ENCODE measurements at places on chromosomes 5 and 9. TPM values are rescaled to one million over a fixed set of nuclear protein-coding genes. Genes with fewer than 3 reads are reported as not detected.

- no peak for DNase-seq
These were observed 779 bp upstream of the VCAN start for GRCh38 chr5:83470526-83471404.

DNA sequence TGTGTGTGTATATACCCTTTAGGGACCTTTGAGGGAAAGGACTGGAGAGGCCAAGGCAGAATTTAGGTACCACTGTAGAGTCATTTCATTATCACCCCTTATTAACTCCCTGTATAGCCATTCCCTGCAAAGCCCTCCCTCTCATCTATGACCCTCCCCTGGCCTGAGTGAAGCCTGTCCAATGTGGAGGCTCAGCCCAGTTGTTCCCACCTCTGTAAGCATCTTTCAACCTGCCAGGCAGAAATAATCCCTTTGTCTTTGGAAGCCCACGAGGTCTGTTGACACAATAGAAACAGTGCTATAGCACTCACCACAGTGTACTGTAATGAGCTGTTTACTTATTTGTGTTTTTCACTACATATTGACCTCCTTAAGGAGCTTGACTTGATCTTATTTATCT, 88.5 kb upstream of the SEMA6A start:
- no peak for DNase-seq

Gene IL33
- not detected for total RNA-seq

DNA sequence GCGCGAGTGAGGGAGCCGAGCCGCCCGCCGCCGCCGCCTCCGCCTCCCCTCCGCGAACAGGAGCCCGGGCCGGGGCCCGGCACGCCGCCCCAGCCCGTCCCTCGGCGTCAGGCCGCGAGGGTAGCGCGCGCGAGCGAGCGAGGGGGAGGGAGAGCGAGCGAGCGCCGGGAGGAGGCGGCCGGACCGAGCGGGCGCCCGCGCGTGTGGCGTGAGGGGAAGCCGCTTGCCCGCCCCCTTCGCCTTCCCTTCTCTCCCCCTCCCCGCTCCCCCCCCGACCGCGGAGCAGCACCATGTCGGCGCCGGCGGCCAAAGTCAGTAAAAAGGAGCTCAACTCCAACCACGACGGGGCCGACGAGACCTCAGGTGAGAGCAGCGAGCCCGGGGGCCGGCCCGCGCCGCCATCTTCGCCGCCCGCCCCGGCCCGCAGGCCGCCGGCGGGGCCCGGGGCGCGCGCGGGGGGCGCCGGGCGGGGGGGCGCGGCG, 312 bp downstream of the SET start:
- DNase-seq = no peak

GRCh38 chr9:91530829-91531228, 107.2 kb upstream of the NFIL3 start:
- DNase-seq = no peak

Gene RGS7BP
- not detected for total RNA-seq

DNA sequence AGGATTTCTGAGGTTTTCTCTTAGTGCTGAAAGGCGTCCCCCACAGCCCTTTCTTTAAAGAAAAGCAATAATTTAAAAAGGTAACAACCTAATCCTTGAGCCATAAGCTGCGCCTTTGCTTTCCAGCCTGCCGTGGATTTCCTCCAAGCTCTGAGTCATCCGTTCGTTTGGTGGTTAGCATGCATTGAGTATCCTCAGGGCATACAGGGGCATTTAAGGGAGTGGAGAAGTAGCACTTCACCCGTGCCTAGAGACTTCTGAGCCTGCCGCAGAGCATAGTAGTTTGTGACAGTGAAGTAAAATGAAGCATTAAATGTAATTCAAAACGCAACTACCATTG, 892 bp upstream of the TNC start:
- DNase-seq = no peak

DNA sequence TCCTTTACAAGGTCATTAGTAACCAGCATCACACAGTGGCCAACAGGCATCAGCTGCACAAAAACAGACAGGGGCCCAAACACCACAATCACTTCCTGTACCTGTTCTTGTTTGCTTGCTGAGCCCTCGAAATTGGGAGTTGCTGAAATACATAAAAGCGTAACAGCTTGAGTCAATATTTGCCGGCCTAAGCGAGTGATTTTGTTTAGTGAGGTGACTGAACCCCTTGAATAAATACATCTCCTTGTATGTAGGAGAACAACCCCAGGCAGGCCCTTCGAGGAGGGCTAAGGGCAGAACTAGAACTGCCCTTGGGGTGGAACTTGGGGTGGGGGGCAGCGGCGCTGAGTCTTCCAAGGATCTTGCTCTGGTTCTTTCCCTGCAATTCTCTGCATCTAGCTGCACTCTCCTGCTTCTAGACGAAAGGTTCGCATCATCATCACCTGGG, 502.5 kb downstream of the RASEF start:
- DNase-seq = no peak

Gene PLPP7
- total RNA-seq = 3.3 TPM

- no peak for DNase-seq
These were observed 15.5 kb upstream of the TRIM32 start for GRCh38 chr9:116671605-116672004.

GRCh38 chr5:114062932-114063867, 298.7 kb upstream of the KCNN2 start:
- no peak for DNase-seq

GRCh38 chr5:105752801-105753200, 1917.9 kb downstream of the EFNA5 start:
- no peak for DNase-seq

DNA sequence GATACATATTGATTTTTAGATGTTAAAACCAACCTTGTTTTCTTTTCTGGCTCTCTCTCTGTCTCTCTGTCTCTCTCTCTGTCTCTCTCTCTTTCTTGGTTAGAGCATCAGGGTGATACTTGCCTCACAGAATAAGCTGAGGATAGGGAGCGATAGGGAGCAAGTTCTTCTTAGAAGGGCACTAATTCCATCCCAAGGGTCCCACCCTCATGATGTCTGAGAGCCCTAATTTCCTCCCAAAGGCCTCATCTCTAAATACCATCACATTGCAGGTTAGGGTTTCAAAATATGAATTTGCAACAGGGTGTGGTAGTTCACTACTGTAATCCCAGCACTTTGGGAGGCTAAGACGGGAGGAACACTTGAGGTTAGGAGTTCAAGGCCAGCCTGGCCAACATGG, 4.8 kb upstream of the KIF3A start:
- DNase-seq = no peak

Gene LCN12
- 2.5 TPM for total RNA-seq

Gene FREM1
- total RNA-seq = not detected

DNA sequence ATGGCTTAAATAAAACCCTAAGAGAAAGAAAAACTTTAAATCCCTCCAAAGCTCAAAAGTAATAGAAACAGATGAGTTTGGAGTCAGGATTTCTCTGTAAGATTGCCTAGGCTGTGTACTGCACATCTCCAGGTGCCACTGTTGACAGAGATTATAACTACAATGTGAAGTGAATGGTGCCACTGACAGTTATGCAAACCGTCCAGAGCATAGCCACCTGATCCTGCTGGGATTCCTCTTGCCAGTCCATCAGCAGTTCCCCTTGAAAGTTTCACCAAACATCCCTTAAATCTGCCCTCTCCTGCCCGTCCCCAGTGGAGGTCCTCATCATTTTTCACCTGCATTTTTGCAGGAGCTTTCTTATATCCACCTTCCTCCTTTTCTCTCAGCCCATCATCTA, 42.5 kb downstream of the FXN start:
- DNase-seq = no peak

- DNase-seq = no peak
These were observed 2.1 kb downstream of the CA9 start for GRCh38 chr9:35675732-35676392.

- DNase-seq = no peak
These were observed 734.5 kb upstream of the NUDT12 start for GRCh38 chr5:104297076-104297475.

GRCh38 chr5:108432024-108432423, 50.1 kb upstream of the FBXL17 start:
- no peak for DNase-seq

DNA sequence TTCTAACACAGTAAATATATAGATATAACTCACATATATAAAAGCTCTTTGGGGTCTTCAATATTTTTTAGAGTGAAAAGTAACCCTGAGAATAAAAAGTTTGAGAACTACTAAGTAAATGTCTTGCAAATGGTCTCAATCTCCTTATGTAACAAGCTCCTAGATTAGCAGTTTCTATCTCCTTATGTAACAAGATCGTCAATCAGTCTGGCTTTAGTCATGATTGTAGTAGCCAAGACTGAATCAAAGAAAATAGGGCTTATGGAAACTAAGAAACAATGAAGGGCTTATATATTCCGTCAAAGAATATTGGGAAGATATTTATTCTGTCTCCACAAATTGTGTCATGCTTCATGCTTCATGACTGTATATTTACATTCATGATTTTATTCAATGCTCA, 22.4 kb upstream of the FREM1 start:
- no peak for DNase-seq

DNA sequence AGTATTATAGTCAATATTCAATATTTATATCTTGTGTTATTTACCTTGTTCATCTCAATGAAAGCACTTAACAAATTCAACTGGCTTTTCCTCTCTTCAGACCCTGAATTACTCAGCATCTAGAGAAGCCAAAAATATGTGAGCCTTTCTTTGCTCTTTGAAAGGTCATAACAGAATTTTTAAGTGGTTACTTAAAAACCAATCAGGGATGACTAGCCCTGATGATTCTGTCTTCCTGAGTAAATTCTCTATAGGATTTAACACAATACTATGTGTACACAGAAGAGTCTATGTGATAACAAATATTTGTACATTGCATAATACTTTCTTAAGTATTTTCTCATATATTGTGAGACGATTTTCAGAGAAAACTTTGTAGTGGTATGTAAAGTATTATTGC, 546.3 kb downstream of the MAT2B start:
- no peak for DNase-seq

GRCh38 chr9:112174222-112174964, 704 bp downstream of the SUSD1 start:
- no peak for DNase-seq

DNA sequence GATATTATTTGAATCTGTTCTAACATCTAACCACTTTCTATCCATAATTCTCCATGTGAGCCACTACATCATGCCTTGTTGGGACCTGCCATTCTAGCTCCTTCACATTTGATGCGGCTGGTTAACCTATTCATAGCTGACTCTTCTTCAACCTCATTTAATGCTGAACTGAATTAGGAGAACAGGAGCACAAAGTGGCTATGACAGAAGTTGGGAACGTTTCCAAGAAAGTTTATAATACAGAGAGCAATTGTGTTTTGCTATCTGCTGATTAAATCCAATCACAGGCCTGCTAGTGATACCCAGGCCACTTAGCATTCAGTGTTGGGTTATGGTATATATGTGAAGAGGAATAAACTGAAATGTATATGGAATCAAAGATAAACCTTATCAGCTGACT, 440.3 kb downstream of the PTPRD start:
- DNase-seq = no peak

DNA sequence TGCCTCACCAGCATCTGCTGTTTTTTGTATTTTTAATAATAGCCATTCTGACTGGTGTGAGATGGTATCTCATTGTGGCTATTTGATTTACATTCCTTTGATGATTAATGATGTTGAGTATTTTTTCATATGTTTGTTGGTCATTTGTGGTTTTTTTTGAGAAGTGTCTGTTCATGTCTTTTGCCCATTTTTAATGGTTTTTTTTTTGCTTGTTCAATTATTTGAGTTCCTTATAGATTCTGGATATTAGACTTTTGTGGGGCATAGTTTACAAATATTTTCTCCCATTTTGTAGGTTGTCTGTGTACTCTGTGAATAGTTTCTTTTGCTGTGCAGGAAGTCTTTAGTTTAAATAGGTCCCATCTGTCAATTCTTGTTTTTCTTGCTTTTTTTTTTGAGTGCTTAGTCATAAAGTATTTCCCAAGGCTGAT, 148.1 kb downstream of the NPR3 start:
- no peak for DNase-seq

DNA sequence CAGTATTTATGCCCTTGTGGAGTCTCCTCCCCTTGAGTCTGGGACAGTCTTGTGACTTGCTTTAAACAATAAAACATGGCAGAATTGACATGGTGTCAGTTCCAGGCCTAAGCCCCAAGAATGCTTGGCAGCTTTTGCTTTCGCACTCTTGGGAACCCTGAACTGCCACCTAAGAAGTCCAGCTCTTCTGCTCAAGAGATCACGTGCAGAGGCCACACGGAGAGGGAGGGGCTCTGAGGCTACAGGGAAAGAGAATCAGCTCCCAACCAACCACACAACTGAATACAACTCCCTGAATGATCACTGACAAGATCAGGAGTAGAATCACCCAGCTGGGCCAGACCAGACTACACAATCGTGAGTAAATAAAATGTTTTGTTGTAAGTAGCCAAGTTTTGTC, 97.6 kb downstream of the MED27 start:
- no peak for DNase-seq

DNA sequence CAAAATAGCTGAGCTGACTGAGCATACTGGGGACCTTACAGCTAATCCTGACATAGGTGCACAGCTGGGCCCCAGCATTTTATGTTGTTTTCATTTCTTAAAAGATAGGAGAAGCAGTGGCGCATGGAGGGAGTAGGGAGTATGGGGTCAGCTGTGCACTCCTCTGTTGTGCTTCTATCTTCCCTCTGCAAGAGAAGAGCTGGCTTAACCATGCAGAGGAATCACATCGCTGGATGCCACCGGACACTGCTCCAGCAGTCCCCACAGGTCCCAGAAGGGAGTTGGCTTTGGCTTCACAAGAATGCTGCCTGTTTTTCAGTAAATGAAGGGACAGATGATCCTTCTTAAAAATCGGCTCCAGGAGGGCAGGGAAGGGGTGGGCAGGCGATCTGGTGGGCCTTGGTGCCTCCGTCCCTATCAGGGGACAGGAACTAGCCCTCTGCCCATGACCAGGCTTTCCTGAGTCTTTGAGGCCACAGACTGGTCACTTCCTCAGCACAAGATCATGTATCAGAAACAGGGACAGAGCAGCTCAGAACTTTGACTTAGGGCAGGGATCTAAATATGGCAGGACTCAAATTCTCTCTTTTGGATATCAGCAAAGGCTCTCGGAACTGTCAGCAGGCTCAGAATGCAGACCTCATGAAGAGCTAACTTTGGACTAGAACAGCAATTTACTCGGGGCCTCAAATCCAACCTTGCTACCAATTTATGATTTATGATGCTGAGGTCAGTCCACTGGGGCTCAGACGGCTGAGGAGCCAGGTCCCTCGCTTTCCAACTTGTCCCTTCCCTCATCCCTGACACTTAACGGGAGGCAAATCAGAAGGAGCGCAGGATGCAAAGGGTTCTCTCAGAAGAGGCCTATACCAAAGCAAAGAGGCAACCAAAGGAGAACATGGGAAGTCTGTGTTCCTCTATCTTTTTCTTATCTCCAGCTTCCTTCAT, 47.2 kb downstream of the MARCHF3 start:
- DNase-seq = no peak

DNA sequence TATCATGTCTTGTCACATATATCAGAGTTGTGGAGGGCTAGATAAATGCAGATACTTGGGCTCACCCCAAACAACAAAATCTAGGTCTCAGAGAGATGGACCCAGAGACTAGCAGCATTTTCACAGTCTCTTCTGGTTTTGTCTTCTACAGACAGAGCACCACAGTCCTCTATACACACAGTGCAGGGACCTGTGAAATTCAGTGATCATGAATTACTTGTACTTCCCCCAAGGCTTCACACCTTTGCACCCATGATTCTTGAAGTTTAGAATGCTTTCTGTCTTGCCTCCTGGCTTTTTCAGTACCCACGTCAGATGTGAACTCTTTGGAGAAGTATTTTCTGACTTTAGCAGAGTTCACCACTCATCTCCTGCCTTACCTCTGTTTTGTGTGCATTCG, 371.5 kb upstream of the PRR16 start:
- DNase-seq = no peak

All from Panc1 (cell line).